Right cardiac atrium (tissue), 5 donors: ENCODE measurements at places on chromosomes 16 and 17.

GRCh38 chr16:83899272-83899897 lies 470 bp downstream of the MLYCD start:
- peak; percentile 85 for DNase-seq

GRCh38 chr17:44209786-44210341 lies 9.6 kb downstream of the UBTF start:
- DNase-seq, result no peak

DNA sequence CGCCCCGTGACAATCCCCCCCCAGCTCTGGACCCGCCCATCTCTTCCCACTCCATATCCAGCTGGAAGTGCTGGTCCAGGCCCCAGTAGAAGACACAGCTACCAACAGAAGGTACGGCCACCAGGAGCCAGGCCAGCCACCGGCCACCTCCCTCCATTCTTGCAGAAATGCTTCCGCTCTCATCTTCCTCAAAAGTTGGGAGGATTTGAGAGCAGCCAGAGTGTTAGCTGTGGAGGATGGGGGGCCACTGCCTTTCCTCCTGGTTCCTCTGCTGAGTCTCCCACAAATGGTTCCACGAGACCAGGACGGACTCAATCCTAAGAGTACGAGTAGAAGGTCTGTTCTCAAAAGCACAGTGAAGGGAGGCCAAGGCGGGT lies 78.3 kb downstream of the GAS7 start:
- DNase-seq, result no peak

DNA sequence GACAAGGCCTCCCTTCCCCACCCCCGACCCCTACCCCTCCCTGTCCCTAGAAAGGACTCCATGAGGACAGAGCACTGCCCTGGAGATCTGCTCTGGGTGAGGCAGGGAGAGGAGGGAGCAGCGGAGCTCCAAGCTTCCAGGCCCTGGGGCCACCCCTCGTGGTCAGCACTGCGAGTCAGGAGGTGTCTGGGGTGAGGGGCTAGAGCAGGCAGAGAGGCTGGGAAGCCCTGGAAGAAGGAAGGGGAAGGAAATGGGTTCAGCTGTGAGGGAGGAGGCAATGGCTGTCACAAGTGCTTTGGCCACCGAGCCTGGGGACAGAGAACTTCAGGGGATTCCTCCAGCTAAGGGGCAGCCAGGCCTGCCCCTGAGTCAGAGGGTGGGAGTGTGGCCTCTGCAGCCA lies 28.2 kb upstream of the DNAI2 start:
- no peak for DNase-seq

GRCh38 chr17:74807925-74808324 lies 31.8 kb upstream of the NAT9 start:
- no peak for DNase-seq

GRCh38 chr16:87569601-87570571 lies 32.4 kb upstream of the JPH3 start:
- DNase-seq, result peak; percentile 78

- DNase-seq, result no peak
Measured at GRCh38 chr16:3047387-3047720, 993 bp downstream of the MMP25 start.

DNA sequence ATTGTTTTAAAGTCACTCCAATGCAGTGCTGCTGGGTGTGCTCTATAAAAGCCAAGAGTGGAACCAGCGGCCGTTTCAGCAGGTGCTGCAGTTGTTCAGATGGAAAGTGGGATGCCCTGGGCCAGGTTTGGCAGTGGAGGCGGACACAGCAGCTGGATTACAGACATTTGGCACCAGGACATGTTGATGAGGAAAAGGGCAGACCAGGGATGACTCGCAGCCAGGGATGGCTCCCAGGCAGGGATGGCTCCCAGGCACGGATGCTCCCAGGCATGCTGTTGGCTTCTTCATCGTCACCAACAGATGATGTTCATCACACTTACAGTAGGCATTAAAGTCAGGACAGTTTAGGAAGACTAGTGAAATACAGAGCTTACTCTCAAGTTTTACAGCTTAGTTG lies 10.0 kb downstream of the GAN start:
- DNase-seq, result no peak

- no peak for DNase-seq
Measured at GRCh38 chr16:67129422-67129821, 19.7 kb downstream of the PHAF1 start.
